Activated CD8-positive, alpha-beta memory T cell treated with anti-CD3 and anti-CD28 coated beads for 1 hour (primary cell): ENCODE measurements at places on chromosomes 13 and 19.

DNA sequence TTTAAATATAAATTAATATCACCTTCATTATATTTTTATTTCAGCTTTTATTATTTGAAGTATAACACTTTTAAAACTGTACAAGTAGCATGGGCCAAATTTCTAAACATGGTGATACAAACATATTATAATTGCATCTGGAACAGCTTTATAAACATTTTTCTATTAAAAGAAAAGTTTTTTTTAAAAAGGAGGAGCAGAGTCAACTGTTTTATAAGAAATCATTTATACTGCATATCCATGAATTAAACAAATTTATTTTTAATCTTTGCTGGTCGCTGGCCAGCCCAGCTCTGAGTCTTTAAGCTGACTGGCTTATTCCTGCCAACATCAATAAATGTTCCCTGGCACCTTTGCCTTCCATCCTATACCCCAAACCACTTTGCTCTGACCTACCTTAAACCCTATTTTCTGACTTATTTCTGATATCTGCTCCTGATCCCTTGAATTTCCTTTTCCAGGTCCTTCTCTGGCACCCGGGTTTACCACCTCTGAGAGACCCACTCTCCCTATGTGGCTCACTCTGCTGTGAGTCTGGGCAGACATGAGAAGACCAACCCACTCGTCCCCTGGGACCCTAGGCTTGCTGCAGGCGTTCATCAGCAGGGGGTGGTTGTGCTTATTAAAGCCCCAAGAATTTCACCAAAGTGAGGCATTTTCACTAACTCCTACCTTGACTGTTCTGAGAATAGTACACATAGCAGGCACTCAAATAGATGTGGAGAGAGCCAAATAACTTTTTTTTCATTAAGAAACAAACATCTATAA is 220.3 kb downstream of the KLF12 start:
- DNase-seq = no peak

DNA sequence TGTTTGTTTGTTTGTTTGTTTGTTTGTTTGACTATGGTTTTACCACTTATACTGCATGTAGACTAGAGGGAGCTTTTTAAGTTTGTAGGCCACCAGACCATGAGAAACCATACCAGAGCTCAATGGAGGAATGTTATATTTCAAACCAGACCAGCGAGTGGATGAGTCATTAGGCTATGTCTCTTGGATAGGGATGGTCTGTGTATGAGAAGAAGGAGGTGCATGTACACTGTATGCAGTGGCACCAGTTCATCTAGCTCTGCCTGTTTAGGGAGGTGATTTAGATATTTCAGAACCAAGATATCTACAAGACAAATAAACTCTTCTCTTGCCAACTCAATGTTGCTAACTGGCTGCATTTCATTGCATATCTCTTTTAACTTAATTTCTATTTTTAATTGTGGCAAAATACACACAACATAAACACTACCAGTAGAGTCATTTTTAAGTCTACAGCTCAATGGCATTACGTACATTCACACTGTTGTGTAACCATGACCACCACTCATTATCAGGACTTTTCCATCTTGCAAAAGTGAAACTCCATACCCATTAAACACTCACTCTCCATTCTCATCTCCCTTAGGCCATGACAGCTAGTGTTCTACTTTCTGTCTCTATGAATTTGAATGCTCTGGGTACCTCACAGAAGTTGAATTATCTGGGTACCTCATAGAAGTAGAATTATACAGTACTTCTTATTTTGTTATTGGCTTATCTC is 29.2 kb downstream of the SYDE1 start:
- no peak for DNase-seq

DNA sequence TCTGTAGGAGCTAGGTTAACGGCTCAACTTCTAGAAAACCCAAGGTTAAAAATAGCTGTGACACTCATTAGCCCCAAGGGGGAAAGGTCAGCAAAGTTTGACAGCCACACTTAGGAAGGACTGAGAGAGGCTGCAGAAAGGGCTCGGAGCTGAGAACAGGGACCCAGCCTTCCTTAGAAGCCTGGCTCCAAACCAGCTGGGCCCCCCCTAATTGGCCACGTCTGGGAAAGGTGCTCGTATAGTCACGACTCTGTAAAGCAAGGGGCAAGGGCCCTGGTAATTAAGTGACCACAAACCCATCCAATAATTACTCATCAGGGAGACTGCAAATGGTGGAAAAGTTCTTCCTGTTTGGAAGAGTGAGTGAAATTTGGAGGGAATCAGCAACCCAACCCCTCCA is 90.5 kb downstream of the RNASEH2B start:
- no peak for DNase-seq

GRCh38 chr19:46756544-46756888 is 10.3 kb upstream of the STRN4 start:
- DNase-seq = no peak

DNA sequence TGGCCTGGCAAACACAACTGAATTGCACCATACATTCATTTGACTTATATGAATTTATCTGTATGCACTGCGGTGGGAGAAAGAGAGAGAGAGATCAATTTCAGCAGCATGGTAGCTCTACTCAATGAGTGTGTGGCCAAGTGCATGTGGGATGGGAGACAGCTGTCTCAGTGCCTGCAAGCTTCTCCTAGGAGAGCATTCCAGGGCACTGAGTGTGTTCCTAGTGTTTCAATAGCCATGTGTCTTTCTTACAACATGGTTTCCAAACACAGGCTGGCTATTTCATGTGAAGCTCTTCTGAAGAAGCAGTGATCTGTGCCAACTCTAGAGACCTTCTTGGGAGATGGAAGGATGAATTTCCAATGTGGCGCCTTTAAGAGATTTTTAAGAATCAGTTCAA is 43.5 kb downstream of the NEK5 start:
- no peak for DNase-seq

- DNase-seq = no peak
These were observed 273.7 kb downstream of the KLF12 start for GRCh38 chr13:73860501-73860900.

GRCh38 chr13:99991828-99992775 is 10.5 kb downstream of the ZIC2 start:
- DNase-seq = no peak

DNA sequence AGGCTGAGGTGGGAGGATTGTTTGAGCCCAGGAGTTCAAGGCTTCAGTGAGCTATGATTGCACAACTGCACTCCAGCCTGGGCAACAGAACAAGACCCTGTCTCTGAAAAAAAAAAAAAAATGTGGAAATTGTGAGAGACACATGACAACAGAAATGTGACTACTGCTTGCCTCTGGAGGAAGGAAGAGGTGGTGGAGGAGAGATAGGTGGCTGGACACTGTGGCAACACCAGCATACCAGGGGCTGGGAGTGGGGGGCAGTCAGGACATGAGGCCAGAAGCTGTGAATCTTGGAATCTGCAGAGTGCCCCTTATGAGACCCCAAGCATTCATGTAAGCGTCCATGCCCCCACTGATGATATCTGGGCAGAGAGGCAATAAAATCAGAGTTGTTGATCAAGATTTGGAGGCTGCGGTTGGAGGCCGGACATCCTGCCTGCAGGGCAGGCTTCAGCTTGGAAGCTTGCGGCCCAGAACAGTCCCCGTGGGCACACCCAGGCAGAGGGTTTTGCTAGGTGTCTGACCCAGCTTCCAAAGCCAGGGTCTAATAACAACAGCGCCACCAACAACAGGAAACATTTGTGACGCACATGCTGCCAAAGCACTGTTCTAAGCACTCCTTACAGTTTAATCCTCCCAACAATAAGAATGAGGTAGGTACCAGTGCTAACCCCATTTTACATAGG is 16.9 kb downstream of the FAM187B start:
- DNase-seq = peak; percentile 71

- DNase-seq = no peak
These were observed 36.0 kb upstream of the ADGRE5 start for GRCh38 chr19:14345116-14345763.

DNA sequence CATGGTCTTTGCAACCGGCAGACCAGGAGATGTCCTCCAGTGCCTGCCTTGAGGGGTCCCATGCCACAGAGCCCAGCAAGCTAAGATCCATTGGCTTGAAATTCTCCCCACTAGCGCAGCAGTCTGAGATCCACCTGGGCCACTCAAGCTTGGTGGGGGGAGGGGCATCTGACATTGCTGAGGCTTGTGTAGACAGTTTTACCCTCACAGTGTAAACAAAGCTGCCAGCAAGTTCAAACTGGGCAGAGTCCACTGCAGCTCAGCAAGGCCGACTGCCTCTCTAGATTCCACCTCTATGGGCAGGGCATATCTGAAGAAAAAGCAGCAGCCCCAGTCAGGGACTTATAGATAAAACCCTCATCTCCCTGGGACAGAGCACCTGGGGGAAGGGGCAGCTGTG is 32.0 kb upstream of the ITM2B start:
- no peak for DNase-seq

DNA sequence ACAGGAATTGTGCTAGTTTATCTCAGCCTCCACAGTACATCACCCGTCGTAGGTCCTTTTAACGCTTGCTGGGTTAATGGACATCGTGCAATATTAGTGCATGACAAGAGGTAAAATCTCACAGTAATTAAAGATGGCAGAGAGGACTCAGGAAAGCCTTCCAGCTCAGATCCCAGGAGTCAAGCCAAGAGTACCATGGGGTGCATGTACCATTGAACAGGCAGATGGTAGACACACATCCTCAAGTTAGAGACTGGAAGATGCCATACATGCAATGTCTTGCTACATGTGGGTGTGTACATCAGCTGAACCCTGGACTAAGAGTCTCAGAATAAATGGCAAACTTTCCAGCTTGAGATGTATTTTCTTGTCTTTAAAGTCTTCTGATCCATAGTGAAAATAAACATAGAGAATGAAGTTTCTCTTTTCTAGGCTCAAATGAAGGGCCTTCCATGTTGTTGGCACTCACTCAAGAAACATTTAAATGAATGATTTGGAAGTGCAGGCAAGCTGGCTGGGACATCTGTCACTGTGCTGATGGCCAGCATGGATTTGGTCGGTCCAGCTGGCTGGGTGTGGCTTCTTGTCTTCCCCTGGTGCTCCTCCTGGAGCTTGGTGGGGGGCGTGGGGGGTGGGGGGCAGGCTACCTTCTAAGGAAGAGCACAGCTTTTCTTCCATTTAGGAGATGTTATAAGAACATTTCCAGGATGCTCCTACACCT is 290.9 kb upstream of the MAB21L1 start:
- DNase-seq = no peak

DNA sequence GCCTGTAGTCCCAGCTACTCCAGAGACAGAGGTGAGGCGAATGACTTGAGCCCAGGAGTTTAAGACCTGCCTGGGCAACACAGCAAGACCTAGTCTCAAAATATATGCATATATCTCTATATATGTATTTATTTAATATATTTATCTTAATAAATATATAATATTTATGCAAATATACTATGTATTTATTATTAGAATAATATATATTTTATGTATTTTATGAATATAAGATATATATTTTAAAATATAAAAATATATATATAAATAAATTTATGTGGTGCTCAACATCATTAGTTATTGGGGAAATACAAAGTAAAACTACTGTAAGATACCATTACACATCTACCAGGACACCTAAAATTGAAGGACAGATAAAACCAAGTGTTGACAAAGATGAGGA is 58.1 kb upstream of the IPO5 start:
- DNase-seq = no peak

GRCh38 chr19:40465025-40465556 is 454 bp downstream of the BLVRB start:
- DNase-seq = no peak

- DNase-seq = no peak
These were observed 506.7 kb upstream of the NBEA start for GRCh38 chr13:34435338-34435737.

GRCh38 chr19:46755077-46755852 is 9.0 kb upstream of the STRN4 start:
- no peak for DNase-seq

- DNase-seq = no peak
These were observed 1.2 kb downstream of the NCAN start for GRCh38 chr19:19212916-19213315.

GRCh38 chr13:42981853-42982252 is 10.2 kb downstream of the EPSTI1 start:
- no peak for DNase-seq

DNA sequence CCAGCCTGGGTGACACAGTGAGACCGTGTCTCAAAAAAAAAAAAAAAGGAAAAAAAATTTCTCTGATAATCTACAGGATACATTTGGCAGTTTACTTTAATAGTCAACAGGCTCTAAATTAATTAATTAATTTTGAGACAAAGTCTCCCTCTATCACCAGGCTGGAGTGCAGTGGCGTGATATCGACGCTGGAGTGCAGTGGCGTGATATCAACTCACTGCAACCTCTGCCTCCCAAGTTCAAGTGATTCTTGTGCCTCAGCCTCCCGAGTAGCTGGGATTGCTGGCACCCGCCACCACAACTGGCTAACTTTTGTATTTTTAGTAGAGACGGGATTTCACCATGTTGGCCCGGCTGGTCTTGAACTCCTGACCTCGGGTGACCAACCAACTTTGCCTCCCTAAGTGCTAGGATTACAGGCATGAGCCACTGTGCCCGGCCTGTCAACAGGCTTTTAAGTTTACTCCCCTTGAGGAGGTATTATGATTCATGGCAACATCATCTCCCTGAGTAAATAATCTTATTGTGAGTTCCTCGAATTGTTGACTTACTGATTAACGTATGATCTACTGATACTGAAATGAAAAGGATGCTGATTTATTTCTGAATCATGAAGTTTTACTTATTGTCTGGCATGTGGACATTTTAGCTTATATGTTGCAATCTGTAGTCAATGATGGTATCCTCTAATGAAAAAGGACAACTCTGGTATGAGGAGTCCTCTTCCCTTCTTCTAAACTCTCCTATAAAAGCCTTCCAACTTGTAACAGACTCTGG is 21.3 kb upstream of the MTRF1 start:
- no peak for DNase-seq

- no peak for DNase-seq
These were observed 942.2 kb upstream of the MIR17HG start for GRCh38 chr13:90405301-90405700.

GRCh38 chr19:3360421-3361383 is 5.7 kb upstream of the NFIC start:
- DNase-seq = peak; percentile 60

GRCh38 chr19:9000933-9001332 is 9.3 kb downstream of the MUC16 start:
- no peak for DNase-seq

DNA sequence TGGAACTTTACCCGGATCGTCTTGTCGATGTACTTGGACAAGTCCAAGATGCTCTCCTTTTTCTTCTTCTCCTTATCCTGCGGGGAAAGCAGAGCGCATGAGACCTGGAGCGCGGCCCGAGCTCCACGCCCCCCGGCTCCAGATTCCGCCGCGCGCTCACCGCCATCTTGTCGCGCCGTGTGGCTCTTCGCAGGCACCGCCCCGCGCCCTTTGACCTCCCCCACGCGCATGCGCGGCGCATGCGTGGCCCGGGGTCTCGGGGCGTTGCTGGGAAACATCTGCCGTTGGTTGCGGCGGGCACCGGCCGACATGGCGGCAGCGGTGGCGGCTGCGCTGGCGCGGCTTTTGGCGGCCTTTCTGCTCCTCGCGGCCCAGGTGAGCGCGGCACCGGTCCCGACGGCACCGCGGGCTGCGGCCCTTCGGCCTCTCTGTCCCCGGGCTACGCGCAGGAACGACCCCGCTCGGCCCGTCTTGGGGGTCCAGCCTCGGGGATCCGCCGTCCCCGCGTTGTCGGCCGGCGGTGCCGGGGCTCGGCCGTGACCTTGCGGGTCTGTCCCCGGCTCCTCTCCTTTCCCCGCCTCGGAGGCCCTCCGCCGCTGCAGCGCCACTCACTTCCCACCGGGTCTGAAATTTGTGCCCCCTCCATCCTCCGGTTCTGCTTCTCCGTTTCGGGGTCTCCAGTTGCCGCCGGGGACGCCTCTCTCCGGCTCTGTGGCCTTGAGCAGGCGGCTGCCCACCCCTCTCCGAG is at the start of the genes LSM7 and SPPL2B:
Gene LSM7 (minus strand): TSS at position 186 of the 748 bp plus-strand sequence. CDS start 20 bp downstream, at position 166.
Gene SPPL2B (plus strand): TSS at position 284 of the 748 bp plus-strand sequence. CDS start 26 bp downstream, at position 310.
- peak; percentile 63 for DNase-seq
